ENCODE measurements at places on chromosomes 12 and 14. TPM values are rescaled to one million over a fixed set of nuclear protein-coding genes. Genes with fewer than 3 reads are reported as not detected.

DNA sequence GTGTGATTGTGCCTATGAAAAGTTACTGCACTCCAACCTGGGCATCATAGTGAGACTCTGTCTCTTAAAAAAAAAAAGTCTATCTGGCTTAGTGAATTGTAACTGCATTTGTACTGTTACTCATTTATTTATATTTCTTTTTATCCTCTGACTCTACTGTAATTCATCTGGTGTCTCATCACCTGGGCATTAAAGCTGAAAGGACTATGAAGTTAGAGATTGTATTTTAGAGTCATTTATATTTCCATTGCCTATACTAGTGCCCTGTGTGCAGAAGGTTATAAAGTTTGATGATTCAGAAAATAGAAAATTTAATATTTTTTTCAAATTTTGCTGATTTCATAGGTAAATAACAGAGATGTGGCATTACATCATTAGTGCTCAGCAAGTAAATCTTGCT is 30.2 kb downstream of the BICDL1 start:
- DNase-seq, result no peak
- H3K4me1 ChIP-seq, result no peaks in the 10 kb centered on the region
- no peak overlapping the region for H3K4me3 ChIP-seq
- H3K36me3 ChIP-seq, result no peaks in the 10 kb centered on the region
- H3K27me3 ChIP-seq, result no peaks in the 10 kb centered on the region

KRT85 gene
- total RNA-seq, result not detected

DNA sequence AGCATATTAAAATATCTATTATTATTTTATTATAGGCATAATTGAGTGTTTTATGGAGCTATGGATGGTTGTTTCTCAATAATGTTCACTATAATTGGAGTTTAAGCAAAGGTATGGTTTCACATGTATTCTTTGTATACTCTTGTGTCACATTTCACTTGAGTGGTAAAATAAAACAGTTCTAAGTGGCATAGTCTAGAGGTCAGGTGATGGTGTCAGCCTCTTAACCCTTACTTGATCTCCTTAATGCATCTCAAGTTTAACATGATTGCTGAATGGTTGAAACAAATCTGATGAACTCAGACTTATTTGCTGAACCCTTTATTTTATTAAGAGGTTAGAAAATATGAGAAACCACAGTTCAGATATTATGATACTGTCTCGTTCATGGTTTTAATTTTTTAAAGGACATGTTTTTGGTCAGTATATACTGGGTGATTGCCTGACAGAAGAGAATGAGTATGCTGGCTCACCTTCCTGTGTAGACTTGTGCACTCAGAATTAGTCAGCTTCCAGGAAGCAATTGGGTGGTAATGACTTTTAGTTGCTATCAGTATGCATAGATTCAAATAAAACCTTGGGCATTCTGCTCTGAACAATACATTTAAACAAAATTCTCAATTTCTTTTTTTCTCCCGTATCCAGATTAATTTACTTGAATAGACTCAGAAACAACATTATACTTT is 464.6 kb downstream of the PCNX1 start:
- H3K4me1 ChIP-seq, result peaks cover 3% of the 10 kb centered on the region
- no peak overlapping the region for H3K27ac ChIP-seq
- no peaks in the 10 kb centered on the region for H3K36me3 ChIP-seq
- no peaks in the 10 kb centered on the region for H3K27me3 ChIP-seq
- no peak for DNase-seq

ANO2 gene
- total RNA-seq, result 11.3 TPM

OR11H7 gene
- not detected for total RNA-seq

SCNN1A gene
- 312 TPM for total RNA-seq

LTBP2 gene
- 33.4 TPM for total RNA-seq

PLA2G1B gene
- total RNA-seq, result 6.5 TPM

DNA sequence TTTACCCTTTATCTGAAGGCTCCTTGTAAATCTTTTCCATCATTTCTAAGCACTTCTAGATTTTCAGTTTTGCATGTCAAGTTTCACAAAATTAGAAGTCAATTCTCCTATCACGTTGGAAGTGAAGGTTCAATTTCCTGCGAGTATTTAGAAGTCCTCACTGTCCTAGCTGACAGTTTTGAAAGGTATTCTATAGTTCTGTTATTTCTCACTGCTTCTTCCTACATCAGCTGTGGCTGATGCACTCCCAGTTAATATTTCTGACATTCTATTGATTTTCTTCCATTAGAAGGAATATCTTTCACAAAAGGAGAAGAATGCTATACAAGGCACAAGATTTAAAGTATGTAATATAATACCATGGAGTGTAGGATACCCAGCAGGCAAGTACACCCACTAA is 15.8 kb upstream of the TMCC3 start:
- H3K4me1 ChIP-seq, result no peaks in the 10 kb centered on the region
- no peak overlapping the region for H3K4me3 ChIP-seq
- DNase-seq, result no peak
- H3K27ac ChIP-seq, result no peak overlapping the region
- no peaks in the 10 kb centered on the region for H3K36me3 ChIP-seq

- peak overlapping the region; percentile 75 for H3K4me3 ChIP-seq
- H3K4me1 ChIP-seq, result peaks cover 3% of the 10 kb centered on the region
- DNase-seq, result peak; percentile 67
- H3K36me3 ChIP-seq, result no peaks in the 10 kb centered on the region
- H3K27me3 ChIP-seq, result no peaks in the 10 kb centered on the region
- H3K27ac ChIP-seq, result peak overlapping the region; percentile 91
Measured at GRCh38 chr14:73058922-73059673, 764 bp downstream of the RBM25 start.

ITGB7 gene
- total RNA-seq, result 7.9 TPM

RERGL gene
- total RNA-seq, result 3.2 TPM

GRCh38 chr12:124581307-124582107 is 14.1 kb upstream of the NCOR2 start:
- no peaks in the 10 kb centered on the region for H3K27me3 ChIP-seq
- H3K36me3 ChIP-seq, result no peaks in the 10 kb centered on the region
- H3K27ac ChIP-seq, result peak overlapping the region; percentile 51
- no peaks in the 10 kb centered on the region for H3K4me1 ChIP-seq
- DNase-seq, result no peak

- no peaks in the 10 kb centered on the region for H3K27me3 ChIP-seq
- H3K27ac ChIP-seq, result no peak overlapping the region
Measured at GRCh38 chr12:27148791-27149190, 66.4 kb upstream of the C12orf71 start.

- H3K36me3 ChIP-seq, result no peaks in the 10 kb centered on the region
- peak; percentile 73 for DNase-seq
- no peak overlapping the region for H3K4me3 ChIP-seq
- H3K27me3 ChIP-seq, result no peaks in the 10 kb centered on the region
- H3K27ac ChIP-seq, result no peak overlapping the region
- no peaks in the 10 kb centered on the region for H3K4me1 ChIP-seq
Measured at GRCh38 chr14:68033336-68033932, 213.9 kb downstream of the RAD51B start.

CPNE6 gene
- total RNA-seq, result not detected

PNP gene
- total RNA-seq, result 15.5 TPM

GRCh38 chr12:25384893-25385248 is 134.1 kb upstream of the KRAS start:
- peak overlapping the region; percentile 64 for H3K4me3 ChIP-seq
- H3K27me3 ChIP-seq, result no peaks in the 10 kb centered on the region
- H3K4me1 ChIP-seq, result no peaks in the 10 kb centered on the region
- H3K27ac ChIP-seq, result peak overlapping the region; percentile 99
- peak; percentile 33 for DNase-seq
- no peaks in the 10 kb centered on the region for H3K36me3 ChIP-seq

DNA sequence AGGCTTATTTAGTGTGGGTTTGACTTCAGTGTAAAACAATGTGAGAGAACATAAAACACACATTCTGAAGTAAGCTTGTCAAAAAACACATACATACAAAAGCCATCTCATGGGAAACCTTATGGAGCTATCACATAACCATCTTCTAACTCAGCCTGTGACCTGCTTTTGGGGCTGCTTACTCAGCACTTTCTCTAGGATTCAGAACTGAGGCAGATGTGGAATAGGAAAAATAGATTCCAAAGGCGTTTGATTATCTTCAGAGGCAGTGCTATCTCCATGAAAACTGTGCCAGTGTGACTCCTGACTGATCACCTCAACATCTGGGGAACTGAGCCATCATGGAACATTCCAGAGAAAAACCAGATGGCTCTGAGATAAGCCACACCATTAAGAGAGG is 13.5 kb downstream of the HAL start:
- H3K4me3 ChIP-seq, result no peak overlapping the region
- no peak overlapping the region for H3K27ac ChIP-seq
- H3K4me1 ChIP-seq, result no peaks in the 10 kb centered on the region
- DNase-seq, result peak; percentile 4
- H3K27me3 ChIP-seq, result no peaks in the 10 kb centered on the region
- no peaks in the 10 kb centered on the region for H3K36me3 ChIP-seq

KRT5 gene
- 49.4 TPM for total RNA-seq

B3GNT4 gene
- not detected for total RNA-seq

GRCh38 chr14:53516261-53516774 is 363.2 kb upstream of the DDHD1 start:
- no peak for DNase-seq
- H3K4me1 ChIP-seq, result no peaks in the 10 kb centered on the region
- no peak overlapping the region for H3K27ac ChIP-seq
- H3K27me3 ChIP-seq, result no peaks in the 10 kb centered on the region
- H3K4me3 ChIP-seq, result no peak overlapping the region

SOX5 gene
- 13.0 TPM for total RNA-seq

RPS6KA5 gene
- total RNA-seq, result 9.0 TPM

- no peaks in the 10 kb centered on the region for H3K27me3 ChIP-seq
- H3K4me3 ChIP-seq, result no peak overlapping the region
- H3K36me3 ChIP-seq, result no peaks in the 10 kb centered on the region
- H3K27ac ChIP-seq, result no peak overlapping the region
- DNase-seq, result no peak
- no peaks in the 10 kb centered on the region for H3K4me1 ChIP-seq
Measured at GRCh38 chr12:3931206-3931605, 58.0 kb upstream of the PARP11 start.

- no peaks in the 10 kb centered on the region for H3K36me3 ChIP-seq
- peak; percentile 34 for DNase-seq
- H3K27ac ChIP-seq, result peak overlapping the region; percentile 64
- H3K4me1 ChIP-seq, result no peaks in the 10 kb centered on the region
- peaks cover 12% of the 10 kb centered on the region for H3K27me3 ChIP-seq
- peak overlapping the region; percentile 80 for H3K4me3 ChIP-seq
Measured at GRCh38 chr12:68932128-68932960, 627 bp downstream of the CPM start.

PZP gene
- 4.6 TPM for total RNA-seq

DNA sequence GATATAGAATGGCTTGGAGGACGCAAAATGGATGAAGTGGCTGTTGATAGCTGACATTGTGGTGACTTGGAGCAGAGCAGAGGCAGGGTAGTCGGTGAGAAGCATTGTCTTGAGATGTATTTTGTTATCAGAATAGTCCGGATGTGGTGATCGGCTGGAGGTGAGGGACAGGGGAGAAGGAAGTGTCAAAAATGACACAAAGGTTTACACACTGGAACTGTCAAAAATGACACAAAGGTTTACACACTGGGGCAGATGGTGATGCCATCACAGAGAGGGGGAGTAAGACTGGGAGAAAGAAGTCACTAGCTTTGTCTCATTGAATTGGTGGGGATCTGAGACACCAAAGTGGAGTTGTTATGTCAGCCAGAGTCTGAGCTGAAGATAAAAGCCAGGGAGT is 30.1 kb downstream of the CDKL1 start:
- no peak for DNase-seq
- H3K36me3 ChIP-seq, result no peaks in the 10 kb centered on the region
- H3K27me3 ChIP-seq, result no peaks in the 10 kb centered on the region
- H3K4me1 ChIP-seq, result peaks cover 7% of the 10 kb centered on the region

- H3K27ac ChIP-seq, result no peak overlapping the region
- DNase-seq, result no peak
- no peaks in the 10 kb centered on the region for H3K27me3 ChIP-seq
- H3K36me3 ChIP-seq, result no peaks in the 10 kb centered on the region
Measured at GRCh38 chr12:73384592-73384991, 1112.4 kb downstream of the TRHDE start.

DNA sequence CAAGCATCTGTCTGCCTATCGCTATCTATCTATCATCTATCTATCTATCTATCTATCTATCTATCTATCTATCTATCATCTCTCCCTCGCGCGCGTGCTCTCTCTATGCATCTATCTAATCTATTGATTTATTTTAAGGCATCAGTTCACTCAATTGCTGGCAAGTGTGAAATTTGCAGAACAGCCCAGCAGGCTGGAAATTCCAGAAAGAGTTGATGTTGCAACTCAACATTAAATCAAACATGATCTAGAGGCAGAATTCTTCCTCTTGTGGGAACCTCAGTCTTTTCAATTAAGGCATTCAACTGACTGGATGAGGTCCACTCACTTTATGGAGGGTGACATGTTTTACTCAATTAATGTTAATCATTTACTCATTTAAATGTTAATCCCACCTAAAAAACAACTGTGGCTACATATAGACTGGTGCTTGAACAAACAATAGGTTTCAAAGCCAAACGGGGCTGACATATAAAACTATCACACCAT is 1210.8 kb downstream of the GALC start:
- no peak overlapping the region for H3K27ac ChIP-seq
- no peaks in the 10 kb centered on the region for H3K4me1 ChIP-seq
- no peak for DNase-seq
- H3K27me3 ChIP-seq, result no peaks in the 10 kb centered on the region
- no peaks in the 10 kb centered on the region for H3K36me3 ChIP-seq

All from lung (tissue), 17 donors.